ENCODE measurements at places on chromosomes 16 and 17. TPM values are rescaled to one million over a fixed set of nuclear protein-coding genes. Genes with fewer than 3 reads are reported as not detected.

- no peak overlapping the region for H3K27ac ChIP-seq
- H3K27me3 ChIP-seq, result peaks cover 38% of the 10 kb centered on the region
- H3K4me3 ChIP-seq, result no peak overlapping the region
- H3K4me1 ChIP-seq, result peaks cover 1% of the 10 kb centered on the region
- no peaks in the 10 kb centered on the region for H3K36me3 ChIP-seq
These were observed 4.9 kb downstream of the STX1B start for GRCh38 chr16:31005350-31006085.

DNA sequence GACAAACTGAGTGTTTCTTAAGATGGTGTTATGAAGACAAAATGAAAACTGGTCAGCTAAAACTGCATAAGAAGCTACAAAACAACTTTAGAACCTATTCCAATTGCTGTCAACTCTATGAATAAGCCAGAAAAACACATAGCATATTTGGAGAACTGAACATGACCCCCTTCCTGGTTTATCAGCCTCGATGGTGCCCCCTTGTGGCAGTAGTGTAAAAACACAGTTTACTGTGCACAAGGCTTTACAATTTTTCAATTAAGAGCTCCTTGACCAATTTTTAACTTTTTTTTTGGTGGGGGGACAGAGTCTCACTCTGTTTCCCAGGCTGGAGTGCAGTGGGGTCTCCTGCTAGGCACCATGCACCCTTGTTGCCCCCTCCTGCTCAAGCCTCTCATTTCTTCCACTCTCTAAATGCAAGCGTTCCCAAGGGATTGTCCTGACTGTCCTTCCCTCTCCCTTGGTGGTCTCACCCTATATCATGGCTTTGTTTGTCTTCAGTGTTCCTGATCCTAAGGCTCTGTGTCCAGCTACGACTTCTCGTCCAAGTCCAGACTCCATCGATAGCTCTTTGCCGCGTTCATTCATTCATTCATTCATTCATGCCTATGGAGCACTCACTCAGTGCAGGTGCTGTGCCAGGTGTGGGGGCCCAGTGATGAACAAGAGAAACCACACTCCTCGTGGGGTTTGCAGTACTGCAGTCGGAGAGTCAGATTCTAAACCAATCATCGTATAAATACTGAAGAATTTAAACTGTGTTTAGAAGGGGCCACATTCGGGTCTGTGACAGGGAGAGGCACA, 7.5 kb downstream of the EIF1 start:
- peak; percentile 50 for DNase-seq
- H3K27me3 ChIP-seq, result no peaks in the 10 kb centered on the region
- no peak overlapping the region for H3K4me3 ChIP-seq
- H3K4me1 ChIP-seq, result peaks cover under 1% of the 10 kb centered on the region

DNA sequence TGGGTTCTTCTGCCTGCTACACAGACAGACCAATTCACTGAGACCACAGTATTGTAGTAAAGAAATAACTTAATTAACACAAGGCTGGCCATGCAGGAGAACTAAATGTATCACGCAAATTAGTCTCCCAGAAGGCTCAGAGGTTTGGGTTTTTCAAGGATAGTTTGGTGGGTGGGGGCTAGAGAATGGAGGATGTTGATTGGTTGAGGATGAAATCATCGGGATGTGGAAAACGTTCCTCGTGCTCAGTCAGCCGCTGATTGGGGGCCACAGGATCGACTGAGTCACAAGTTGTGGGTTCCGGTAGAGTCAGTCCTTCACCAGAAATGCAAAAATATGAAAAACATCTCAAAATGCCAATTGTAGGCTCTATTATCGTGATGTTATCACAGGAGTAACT, 18.7 kb downstream of the RHOT1 start:
- no peak overlapping the region for H3K4me3 ChIP-seq
- peaks cover 27% of the 10 kb centered on the region for H3K36me3 ChIP-seq
- no peaks in the 10 kb centered on the region for H3K4me1 ChIP-seq
- H3K27ac ChIP-seq, result no peak overlapping the region

- H3K27me3 ChIP-seq, result no peaks in the 10 kb centered on the region
- no peak for DNase-seq
- H3K36me3 ChIP-seq, result no peaks in the 10 kb centered on the region
These were observed 150.9 kb downstream of the CDH8 start for GRCh38 chr16:61885343-61885742.

DNA sequence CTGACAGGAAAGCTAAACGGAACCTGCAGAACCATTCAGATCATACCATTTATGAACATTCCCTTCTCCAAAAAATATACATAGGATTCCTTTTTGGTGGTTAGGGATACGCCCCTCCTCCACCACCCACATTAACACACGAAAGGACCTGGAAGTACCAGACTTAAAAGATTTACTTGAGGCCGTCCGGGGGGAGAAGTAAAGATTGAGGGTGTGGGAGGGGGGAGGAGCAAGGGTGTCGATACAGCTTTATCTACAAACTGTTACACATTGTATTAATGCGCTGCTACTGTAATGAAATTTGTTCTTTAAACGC, 537 bp downstream of the PALB2 start:
- peaks cover 18% of the 10 kb centered on the region for H3K4me1 ChIP-seq
- no peaks in the 10 kb centered on the region for H3K27me3 ChIP-seq
- H3K27ac ChIP-seq, result peak overlapping the region; percentile 98
- peaks cover 12% of the 10 kb centered on the region for H3K36me3 ChIP-seq
- no peak for DNase-seq

DNA sequence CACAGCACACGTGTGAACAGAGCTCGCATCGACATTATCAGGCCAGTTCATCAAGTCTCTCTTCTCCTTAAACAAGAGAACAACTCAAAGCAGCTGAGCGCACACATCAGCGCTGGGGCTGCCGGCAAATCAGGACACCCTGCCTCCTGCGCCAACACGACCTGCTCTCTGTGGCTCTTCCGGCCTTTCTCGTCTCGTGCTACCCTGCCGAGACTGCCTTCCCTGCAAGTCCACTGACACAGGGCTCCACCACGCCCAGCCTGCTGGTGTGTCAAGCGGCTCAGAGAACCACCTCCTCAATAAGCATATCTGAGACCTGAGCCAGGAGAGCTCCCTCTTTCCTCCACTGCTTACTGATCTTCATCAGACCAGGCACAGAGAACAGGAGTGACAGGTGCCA, 96.9 kb downstream of the ZNF778 start:
- peak overlapping the region; percentile 88 for H3K27ac ChIP-seq
- no peak overlapping the region for H3K4me3 ChIP-seq
- no peak for DNase-seq
- H3K27me3 ChIP-seq, result no peaks in the 10 kb centered on the region
- H3K4me1 ChIP-seq, result peaks cover 17% of the 10 kb centered on the region

- H3K27ac ChIP-seq, result no peak overlapping the region
- DNase-seq, result peak; percentile 46
- H3K4me3 ChIP-seq, result peak overlapping the region; percentile 54
- no peaks in the 10 kb centered on the region for H3K27me3 ChIP-seq
- no peaks in the 10 kb centered on the region for H3K36me3 ChIP-seq
These were observed 1.5 kb upstream of the GSE1 start for GRCh38 chr16:85611444-85612190.

- H3K27me3 ChIP-seq, result no peaks in the 10 kb centered on the region
- peak; percentile 61 for DNase-seq
- H3K4me3 ChIP-seq, result no peak overlapping the region
- peaks cover 3% of the 10 kb centered on the region for H3K4me1 ChIP-seq
- no peak overlapping the region for H3K27ac ChIP-seq
- no peaks in the 10 kb centered on the region for H3K36me3 ChIP-seq
These were observed 140.0 kb downstream of the CHD9NB start for GRCh38 chr16:52912565-52913173.

GRCh38 chr16:87254296-87254695, 62.9 kb downstream of the C16orf95 start:
- H3K27me3 ChIP-seq, result peaks cover 16% of the 10 kb centered on the region
- H3K36me3 ChIP-seq, result no peaks in the 10 kb centered on the region
- no peak overlapping the region for H3K4me3 ChIP-seq
- no peak overlapping the region for H3K27ac ChIP-seq

GRCh38 chr17:44361292-44362260, 2.1 kb downstream of the FAM171A2 start:
- H3K4me3 ChIP-seq, result peak overlapping the region; percentile 58
- no peaks in the 10 kb centered on the region for H3K36me3 ChIP-seq
- no peak overlapping the region for H3K27ac ChIP-seq
- peaks cover 18% of the 10 kb centered on the region for H3K27me3 ChIP-seq
- peaks cover 15% of the 10 kb centered on the region for H3K4me1 ChIP-seq
- DNase-seq, result no peak

DNA sequence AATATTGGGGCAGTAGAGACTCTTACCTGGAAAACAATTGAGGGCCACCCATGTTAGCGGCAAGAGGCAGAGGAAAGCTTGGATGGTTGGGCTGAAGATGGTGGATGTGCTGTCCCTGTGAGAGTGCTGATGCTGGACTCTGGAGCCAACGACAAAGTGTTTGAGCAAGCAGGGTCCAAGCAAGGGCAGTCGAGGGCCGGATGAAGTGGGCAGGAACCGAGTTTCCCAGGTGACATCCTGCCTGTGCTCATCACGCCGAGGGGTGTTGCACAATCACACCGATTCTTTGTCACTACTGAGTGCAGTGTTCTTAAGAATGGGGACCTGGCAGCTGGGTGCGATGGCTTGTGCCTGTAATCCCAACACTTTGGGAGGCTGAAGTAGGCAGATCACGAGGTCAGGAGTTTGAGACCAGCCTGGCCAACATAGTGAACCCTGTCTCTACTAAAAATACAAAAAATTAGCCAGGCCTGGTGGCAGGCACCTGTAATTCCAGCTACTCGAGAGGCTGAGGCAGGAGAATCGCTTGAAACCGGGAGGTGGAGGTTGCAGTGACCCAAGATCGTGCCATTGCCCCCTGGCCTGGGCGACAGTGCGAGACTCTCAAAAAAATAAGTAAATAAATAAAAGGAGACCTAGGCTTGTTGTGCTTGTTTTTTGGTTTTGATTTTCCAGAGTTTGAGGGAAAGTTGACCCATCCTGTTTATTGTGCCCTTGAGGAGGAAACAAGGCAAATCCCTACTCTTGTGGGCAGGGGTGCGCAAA, 6.1 kb downstream of the PYCARD start:
- no peak overlapping the region for H3K27ac ChIP-seq
- H3K36me3 ChIP-seq, result peaks cover 31% of the 10 kb centered on the region
- no peak overlapping the region for H3K4me3 ChIP-seq
- H3K27me3 ChIP-seq, result peaks cover 4% of the 10 kb centered on the region
- peaks cover under 1% of the 10 kb centered on the region for H3K4me1 ChIP-seq
- no peak for DNase-seq

- no peak overlapping the region for H3K27ac ChIP-seq
- H3K4me1 ChIP-seq, result peaks cover 11% of the 10 kb centered on the region
- H3K27me3 ChIP-seq, result no peaks in the 10 kb centered on the region
- no peak overlapping the region for H3K4me3 ChIP-seq
- no peak for DNase-seq
- no peaks in the 10 kb centered on the region for H3K36me3 ChIP-seq
These were observed 46.4 kb downstream of the SPOP start for GRCh38 chr17:49631496-49631895.

IL32 gene
- total RNA-seq, result 2.9 TPM

RPA1 gene
- 111 TPM for total RNA-seq

RAB11FIP4 gene
- total RNA-seq, result 65.5 TPM

TMIGD1 gene
- not detected for total RNA-seq

C16orf54 gene
- 0.17 TPM for total RNA-seq

KRTAP4-3 gene
- not detected for total RNA-seq

Measured in progenitor cell of endocrine pancreas (in vitro differentiated cells).